AG04449 (cell line): ENCODE measurements at places on chromosomes 2 and 18.

DNA sequence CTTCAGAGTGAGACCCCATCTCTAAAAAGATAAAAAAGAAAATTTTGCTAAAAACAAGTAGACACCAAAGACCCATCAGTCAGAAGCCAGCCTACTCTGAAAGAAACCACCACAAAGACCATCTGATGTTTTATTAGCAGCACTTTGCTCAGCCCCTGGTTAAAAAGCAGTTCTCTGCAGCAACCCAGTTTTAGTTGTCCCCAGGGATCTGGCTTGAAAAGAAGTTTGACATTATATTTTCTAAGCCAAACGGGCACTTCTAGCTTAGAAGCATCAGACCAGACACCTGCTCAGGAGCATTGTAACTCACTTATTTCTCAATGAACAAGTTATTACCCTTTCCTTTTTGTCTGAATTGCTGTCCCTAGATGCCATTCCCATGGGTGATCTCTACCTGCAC is 164.2 kb upstream of the ETAA1 start:
- DNase-seq, result no peak

DNA sequence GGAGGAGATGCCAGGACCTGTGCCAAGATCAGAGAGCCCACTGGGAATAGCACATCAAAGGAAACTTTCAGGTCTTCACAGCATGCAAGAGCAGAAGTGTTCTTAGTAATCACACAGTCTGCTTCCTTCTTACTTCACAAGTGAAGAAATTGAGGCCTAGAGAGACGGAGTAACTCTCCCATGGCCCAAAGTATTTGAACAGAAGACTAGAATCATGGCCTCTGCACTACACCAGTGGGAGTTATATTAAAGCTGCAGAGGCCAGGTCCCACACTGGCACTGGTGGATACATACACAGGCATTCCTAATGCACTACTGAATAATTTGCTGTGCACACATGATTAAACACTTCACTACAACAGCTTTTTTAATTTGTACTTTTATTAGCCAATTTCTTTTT is 107.6 kb upstream of the RMP24 start:
- DNase-seq, result no peak

DNA sequence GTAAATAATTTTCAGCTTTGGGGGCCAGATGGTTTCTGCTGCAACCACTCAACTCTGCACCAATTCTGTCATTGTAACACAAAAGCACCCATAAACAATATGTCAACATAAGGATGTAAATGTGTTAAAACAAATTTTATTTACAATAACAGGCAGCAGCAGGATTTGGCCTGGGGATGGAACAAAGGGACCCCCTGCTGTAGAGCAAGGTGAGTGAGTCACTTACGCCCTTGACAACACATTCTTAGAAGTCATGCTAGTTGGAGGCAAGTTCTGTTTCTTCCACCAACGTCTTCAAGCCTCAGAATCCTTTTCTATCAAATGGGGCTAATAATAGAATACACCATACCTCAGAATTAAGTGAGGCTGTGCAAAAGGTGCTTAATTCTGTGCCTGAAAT is 610.2 kb upstream of the SYT4 start:
- no peak for DNase-seq

- no peak for DNase-seq
These were observed 1.6 kb upstream of the ADNP2 start for GRCh38 chr18:80107426-80107825.

GRCh38 chr18:31610286-31611205 is 18.9 kb downstream of the TTR start:
- no peak for DNase-seq

- DNase-seq, result peak; percentile 4
These were observed 312.4 kb upstream of the MC4R start for GRCh38 chr18:60684843-60685513.

- DNase-seq, result no peak
These were observed 104.1 kb upstream of the FZD5 start for GRCh38 chr2:207873794-207874193.

DNA sequence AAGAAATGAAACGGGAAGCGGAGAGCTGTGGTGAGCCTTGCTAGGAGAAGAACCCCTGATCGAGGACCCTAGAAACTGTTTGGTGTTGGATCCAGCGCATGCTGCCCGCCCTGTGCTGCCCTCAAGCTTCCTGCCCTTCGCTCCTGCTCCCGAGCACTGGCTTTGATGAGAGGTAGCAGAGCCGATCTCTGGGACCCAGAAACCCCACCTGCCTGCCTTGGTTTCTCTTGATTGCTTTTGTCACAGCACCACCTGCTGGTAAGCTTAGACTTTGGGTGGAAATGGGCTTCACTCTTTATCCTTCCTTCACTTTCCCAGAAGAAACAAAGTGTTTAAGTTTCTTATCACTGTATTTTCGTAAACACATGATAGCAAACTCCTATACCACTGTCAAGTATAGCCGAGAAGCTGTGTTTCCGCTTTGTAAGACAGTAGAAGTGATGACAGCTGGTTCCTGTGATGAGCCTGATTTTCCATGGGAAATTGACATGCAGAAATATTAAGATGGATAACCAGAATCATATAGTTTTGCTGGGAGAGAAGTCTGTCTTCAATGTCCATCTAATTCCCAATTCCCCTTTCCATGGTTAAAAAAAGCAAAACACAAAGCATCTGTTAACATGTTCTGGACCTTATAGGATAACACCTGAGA is 267.4 kb downstream of the PHLPP1 start:
- no peak for DNase-seq
